NCI-H1105 (cell line): ENCODE measurements at places on chromosomes 7 and 10.

- no peak for DNase-seq
Observed at GRCh38 chr10:49243610-49244283, 55.2 kb upstream of the C10orf71 start.

- DNase-seq: no peak
Observed at GRCh38 chr7:30835396-30835915, 64.2 kb downstream of the MINDY4 start.

GRCh38 chr10:60524541-60524940, 134.9 kb upstream of the ANK3 start:
- no peak for DNase-seq

- DNase-seq: no peak
Observed at GRCh38 chr10:63711361-63711760, 190.2 kb downstream of the REEP3 start.

GRCh38 chr7:90580051-90580450, 16.1 kb upstream of the CDK14 start:
- DNase-seq: no peak

DNA sequence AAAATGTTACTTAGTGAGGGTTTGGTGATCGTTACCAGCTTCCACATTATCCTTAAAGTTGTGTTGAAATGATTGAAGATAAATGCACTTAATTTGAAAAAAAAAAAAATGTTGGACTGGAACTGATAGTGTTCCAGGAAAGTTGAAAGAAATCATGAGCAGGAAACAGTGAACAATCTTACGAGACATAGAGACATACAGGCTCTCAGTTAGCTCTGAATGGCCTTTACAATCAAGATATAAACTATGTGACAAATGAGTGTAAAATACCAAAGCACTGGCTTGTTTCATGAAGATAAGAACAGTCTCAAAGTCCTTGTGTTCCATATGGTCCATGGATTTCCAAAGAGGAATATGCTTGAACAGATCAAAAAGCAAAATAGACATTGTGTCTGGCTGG, 430.1 kb upstream of the ETV1 start:
- DNase-seq: no peak

DNA sequence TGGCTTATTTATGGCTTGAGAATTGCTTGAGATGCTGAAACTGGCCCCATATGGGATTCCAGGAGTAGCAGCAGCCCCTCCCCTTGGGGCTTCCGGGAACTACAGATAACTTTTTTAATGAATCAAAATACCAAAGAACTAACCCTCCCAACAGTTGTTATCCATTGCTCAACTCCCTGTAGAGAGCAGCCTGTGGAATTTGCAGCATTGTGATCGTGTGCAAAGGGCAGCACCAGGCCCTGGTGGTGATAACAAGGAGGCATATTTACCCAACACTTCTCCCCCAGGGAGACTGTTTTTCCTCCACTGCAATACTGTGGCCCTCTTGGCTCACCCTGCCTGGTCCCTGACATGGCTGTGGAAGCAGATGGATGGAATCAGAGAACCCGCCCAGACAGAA, 196.2 kb downstream of the PLXNA4 start:
- DNase-seq: no peak

GRCh38 chr7:47228386-47229014, 353.4 kb downstream of the TNS3 start:
- DNase-seq: no peak

GRCh38 chr7:64998865-64999164, 7.7 kb downstream of the ERV3-1 start:
- DNase-seq: no peak

DNA sequence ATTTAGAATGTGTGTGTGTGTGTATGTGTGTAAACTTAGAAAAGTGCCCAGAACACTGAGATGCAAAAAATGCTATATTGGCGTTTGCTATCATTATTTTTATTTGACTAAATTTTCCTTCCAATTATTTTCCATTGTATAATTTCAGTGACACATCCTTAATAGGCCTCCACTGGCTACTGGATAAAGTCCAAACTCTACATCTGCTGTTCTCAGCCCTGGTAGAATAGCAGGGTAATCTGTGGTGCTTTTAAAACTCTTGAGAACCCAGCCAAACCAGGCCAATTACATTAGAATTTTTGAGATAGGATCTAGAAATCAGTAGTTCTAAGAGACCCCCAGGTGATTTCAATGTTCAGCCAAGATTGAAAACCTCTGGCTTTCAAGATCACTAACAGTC, 66.4 kb downstream of the ZNF503 start:
- DNase-seq: no peak

DNA sequence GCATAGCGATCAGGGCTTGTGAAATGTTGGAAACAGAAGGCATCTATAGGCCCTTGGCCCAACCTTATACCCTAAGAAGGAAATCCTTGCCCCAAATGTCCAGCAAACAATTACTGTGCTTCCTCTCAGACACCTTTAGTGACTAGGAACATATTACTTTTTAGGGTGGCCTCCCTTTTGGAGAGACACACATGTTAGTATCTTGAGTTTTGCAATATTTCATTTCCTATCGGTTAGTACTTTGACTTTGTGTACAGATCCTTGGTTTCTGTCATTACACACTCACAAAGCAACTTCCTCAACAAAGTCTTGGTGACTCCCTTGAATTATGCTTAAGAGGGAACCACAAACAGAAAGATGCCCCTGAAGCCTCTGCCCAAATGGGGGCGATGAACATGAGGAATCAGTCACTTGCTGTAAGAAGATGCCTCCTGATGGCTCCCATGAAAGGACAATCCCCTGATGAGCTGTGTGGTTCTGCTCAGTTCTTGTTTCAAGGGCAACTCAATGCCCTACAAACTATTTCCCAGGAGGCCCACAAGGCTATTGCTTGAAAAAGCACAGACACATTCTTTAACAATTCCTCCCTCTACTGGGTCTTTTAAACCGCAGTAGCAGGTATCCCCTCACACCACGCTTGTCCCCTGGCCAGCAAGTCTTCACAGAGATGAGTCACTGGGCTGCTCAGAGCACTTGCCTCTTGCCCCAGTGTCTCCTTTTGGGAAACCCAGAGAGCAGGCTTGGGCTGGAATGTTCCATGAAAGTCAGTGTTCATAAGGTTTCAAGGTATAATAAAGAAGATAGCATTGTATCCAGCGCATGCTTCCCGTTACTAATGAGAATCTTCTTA, 196.2 kb downstream of the FANK1 start:
- no peak for DNase-seq

GRCh38 chr7:36036590-36036989, 116.5 kb upstream of the EEPD1 start:
- no peak for DNase-seq

GRCh38 chr10:70769121-70769520, 16.1 kb downstream of the TBATA start:
- DNase-seq: no peak

DNA sequence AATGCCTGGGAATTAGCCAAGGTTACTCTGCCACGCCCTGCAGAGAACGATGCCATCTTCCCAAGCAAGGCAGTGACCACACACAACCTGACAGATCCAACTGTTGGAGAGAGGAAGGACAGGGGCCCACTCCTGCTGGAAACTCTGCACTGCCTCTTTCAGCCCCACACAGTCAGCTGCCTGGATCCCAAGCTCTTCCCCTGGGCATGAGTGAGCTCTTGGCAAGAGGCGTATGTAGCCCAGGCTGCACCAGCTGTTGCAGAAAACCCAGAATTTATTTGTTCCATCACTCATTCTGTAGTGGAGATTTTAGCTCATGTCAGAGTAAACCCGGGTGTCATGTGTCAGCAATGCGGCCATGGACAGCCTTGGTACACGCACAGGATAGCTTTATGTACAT, 135.1 kb upstream of the TRIM24 start:
- no peak for DNase-seq

GRCh38 chr10:5343561-5343960, 21.2 kb upstream of the UCN3 start:
- DNase-seq: no peak

GRCh38 chr10:94059178-94059883, 65.6 kb downstream of the PLCE1 start:
- no peak for DNase-seq

DNA sequence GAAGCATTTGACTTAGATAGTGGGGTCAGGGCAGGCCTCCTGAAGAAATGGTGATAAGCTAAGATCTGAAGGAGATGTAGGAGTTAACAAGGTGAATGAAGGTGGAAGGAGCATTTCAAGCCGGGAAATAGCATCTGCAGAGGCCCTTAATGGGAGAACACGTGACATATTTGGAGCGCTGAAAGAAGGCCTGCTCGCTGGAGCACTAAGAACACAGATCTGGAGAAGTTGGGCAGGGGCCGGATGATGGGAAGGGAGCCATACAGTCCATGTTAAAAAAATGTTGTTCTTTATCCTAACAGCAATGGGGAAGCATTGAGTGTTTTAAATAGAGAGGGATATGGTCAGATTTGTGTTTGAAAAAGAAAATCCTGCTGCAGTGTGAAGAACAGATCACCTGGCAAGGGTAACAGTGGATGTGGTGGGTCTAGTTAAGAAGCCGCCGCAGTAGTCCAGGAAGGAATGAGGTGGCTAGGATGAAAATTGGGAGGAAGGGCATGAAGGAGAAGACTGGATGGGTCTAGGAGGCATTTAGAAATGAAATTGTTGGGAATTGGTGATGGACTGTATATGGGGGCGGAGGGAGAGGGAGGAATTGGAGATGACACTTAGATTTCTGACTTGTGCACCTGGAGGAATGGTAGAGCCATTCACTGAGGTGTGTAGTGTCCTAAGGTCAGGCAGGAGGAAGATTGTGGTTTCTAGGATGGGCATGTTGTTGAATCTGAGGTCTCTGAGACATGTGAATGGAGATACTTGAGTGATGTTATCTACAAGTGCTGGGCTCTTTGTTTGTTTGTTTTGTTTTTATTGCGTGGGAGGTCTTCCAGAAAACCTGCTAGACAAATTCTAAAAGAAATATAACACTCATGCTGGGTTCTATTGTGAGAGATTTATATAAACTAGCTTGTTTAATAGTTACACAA, 58.4 kb downstream of the MET start:
- no peak for DNase-seq

GRCh38 chr10:102211615-102212299, 14.3 kb upstream of the ELOVL3 start:
- DNase-seq: no peak

- no peak for DNase-seq
Observed at GRCh38 chr7:38525857-38526256, 105.3 kb downstream of the AMPH start.

- DNase-seq: no peak
Observed at GRCh38 chr10:114575417-114576131, 82.5 kb downstream of the ABLIM1 start.

- DNase-seq: no peak
Observed at GRCh38 chr7:30177186-30177585, 42.4 kb downstream of the MTURN start.

- no peak for DNase-seq
Observed at GRCh38 chr7:5546626-5547025, 123.0 kb upstream of the TNRC18 start.

GRCh38 chr7:158067931-158068482, 519.6 kb downstream of the PTPRN2 start:
- DNase-seq: no peak

GRCh38 chr7:7330997-7331396, 148.7 kb downstream of the C1GALT1 start:
- no peak for DNase-seq
